ENCODE measurements at places on chromosomes 11 and 22.
A peak's percentile ranks its signal among the peaks of the same experiment; 100 is the strongest.

DNA sequence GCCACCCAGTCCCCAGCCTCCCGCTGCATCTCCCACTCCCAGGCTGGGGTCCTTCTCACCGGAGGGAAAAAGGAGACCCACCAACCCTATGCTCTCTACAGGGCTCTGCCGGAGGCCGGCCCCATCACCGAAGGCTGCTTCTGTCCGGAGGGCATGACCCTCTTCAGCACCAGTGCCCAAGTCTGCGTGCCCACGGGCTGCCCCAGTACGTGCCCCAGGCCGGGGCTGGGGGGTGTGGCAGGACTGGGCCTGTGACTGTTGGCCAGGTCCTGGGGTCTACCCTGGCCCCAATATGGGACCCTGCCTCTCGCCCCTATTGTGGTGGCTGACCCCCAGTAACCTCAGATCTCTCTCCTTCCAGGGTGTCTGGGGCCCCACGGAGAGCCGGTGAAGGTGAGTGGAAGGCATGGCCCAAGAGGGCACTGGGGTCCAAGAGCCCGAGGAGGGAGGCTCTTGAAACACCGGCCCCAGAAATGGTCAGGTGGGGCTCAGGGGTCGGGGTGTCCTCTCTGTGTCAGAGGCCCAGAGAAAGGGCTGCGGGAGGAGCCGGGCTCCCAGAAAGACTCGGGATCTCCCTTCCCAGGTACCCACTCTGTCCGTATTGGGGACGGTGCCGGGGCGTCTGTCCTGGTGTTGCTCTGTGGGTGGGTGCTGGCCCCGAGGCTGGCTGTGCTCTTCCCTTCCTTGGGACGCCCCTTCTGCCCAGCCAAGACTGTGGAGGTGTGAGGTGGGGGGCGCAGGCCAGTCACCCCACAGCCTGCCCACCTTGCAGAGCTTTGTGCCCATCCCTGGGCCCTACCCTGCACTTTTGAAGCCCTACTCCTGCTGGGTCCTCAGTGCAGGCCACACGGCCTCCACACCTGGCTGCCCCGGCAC, 26.1 kb upstream of the MUC5B start:
- no peak for DNase-seq
- H3K36me3 ChIP-seq, result no peaks in the 10 kb centered on the region
- H3K4me1 ChIP-seq, result no peaks in the 10 kb centered on the region
- H3K27ac ChIP-seq, result no peak overlapping the region
- no peaks in the 10 kb centered on the region for H3K27me3 ChIP-seq

- no peaks in the 10 kb centered on the region for H3K36me3 ChIP-seq
- H3K4me3 ChIP-seq, result no peak overlapping the region
- H3K4me1 ChIP-seq, result 0 out of 2 replicates have a peak, but pooled peaks cover 6% of the 10 kb centered on the region
- no peak overlapping the region for H3K27ac ChIP-seq
Measured at GRCh38 chr11:130183878-130184610, 24.5 kb downstream of the ST14 start.

- H3K36me3 ChIP-seq, result no peaks in the 10 kb centered on the region
- H3K27me3 ChIP-seq, result no peaks in the 10 kb centered on the region
- no peak overlapping the region for H3K27ac ChIP-seq
- no peaks in the 10 kb centered on the region for H3K4me1 ChIP-seq
- H3K4me3 ChIP-seq, result no peak overlapping the region
Measured at GRCh38 chr11:81853791-81854190, 879.9 kb downstream of the FAM181B start.

GRCh38 chr11:61828379-61828628, 204 bp downstream of the FADS2 start:
- peak overlapping the region; percentile 92 for H3K27ac ChIP-seq
- H3K4me3 ChIP-seq, result peak overlapping the region; percentile 82
- no peaks in the 10 kb centered on the region for H3K36me3 ChIP-seq

All from Panc1 (cell line).